GM12878 (cell line): ENCODE measurements at places on chromosomes 12 and 14. TPM values are rescaled to one million over a fixed set of nuclear protein-coding genes. Genes with fewer than 3 reads are reported as not detected.

DNA sequence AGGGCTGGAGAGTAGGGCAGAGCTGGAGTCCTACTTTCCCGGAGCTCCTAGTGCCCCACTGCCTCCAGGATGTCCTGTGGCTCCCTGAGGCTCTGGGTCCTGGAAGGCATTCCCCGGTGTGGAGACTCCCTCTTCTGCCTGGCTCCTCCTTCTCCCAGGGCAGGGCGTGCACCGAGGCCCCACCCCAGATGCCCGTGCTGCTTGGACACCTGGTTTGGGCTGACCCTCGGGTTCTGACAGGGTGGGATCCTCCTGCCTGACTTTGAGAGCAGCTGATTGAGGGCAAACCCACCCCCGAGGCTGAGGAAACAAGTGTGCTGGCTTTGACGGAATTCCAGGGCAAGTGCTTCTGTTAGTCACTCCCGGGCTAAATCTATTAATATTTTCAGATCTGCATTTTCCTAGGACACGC is 15.4 kb downstream of the TEAD4 start:
- DNase-seq = no peak

GRCh38 chr12:122420471-122421162 is 1.9 kb downstream of the CLIP1 start:
- no peak for DNase-seq

DNA sequence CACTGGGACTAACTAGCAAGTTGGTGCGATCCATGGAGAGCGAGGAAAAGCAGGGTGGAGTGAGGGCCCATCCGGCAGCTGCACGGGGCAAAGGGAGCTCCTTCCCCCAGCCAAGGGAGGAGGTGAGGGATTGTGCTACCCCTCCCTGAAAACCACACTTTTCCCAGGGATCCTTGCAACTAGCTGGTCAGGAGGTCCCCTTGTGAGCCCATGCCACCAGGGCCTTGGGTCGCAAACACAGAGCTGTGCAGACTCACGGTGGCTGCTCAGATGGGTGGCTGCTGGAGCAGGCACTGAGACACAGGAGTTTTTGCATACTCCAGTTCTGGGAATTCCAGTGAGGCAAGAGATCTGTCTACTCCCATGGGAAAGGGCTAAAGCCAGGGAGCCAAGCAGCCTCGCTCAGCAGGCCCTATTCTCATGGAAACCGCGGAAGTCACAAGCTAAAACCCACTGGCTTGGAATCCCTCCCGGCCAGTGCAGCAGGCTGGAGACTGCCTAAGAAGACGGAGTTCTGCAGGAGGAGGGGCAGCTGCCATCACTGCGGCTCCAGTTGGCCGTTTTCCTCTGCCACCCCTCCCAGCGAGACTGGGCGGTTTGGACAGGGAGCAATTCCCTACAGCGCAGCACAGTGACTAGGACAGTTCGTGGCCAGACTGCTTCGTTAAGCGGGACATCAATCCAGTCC is 10.9 kb upstream of the ZNF705A start:
- DNase-seq = no peak

- DNase-seq = no peak
Observed at GRCh38 chr12:93205361-93205760, 172.4 kb upstream of the NUDT4 start.

GRCh38 chr12:19012965-19013364 is 116.6 kb upstream of the PLEKHA5 start:
- no peak for DNase-seq

- DNase-seq = no peak
Observed at GRCh38 chr12:105231396-105231795, 4.6 kb downstream of the APPL2 start.

DNA sequence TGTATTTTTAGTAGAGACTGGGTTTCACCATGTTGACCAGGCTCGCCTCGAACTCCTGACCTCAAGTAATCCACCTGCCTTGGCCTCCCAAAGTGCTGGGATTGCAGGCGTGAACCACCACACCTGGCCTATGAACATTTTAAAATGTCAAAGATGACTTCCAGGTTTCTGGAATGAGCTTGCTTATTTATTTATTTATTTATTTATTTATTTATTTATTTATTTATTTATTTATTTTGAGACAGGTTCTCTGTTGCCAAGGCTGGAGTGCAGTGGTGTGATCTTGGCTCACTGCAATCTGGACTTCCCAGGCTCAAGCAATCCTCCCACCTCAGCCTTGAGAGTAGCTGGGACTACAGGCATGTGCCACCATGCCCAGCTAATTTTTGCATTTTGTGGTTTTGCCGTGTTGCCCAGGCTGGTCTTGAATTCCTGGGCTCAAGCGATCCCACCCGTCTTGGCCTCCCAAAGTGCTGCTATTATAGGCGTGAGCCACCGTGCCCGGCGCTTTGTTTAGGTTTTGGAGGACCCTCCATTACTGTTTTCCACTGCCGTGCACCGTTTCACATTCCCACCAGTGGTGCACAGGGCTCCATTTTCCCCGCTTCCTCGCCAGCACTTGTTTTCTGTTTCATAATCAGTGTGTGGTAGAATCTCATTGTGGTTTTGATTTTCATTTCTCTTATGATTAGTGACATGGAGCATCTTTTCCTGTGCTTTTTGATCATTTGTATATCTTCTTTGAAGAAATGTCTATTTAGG is 6.4 kb upstream of the CFAP251 start:
- DNase-seq = no peak

GRCh38 chr12:93762059-93762719 is 85.0 kb downstream of the CRADD start:
- DNase-seq = no peak

DNA sequence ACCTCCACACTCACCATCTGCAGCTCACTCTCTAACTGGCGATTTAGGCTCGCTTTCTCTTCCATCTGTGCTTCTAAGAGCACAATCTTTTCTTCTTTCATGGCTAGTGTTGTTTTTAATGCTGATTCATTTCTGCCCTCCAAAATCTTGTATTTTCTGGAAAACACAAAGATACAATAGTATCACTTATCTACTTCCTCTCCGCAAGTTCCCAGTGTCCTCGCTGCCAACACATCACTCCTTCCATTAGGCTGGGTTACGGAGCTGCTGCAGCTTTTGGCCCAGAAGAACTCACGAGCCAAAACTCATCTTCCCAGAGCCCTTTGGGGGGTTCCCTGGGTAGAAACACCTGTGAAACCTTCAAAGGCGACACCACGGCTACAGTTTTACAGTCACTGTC is 63.8 kb upstream of the GPR68 start:
- DNase-seq = no peak

- DNase-seq = no peak
Observed at GRCh38 chr12:97487470-97487869, 24.9 kb downstream of the RMST start.

DNA sequence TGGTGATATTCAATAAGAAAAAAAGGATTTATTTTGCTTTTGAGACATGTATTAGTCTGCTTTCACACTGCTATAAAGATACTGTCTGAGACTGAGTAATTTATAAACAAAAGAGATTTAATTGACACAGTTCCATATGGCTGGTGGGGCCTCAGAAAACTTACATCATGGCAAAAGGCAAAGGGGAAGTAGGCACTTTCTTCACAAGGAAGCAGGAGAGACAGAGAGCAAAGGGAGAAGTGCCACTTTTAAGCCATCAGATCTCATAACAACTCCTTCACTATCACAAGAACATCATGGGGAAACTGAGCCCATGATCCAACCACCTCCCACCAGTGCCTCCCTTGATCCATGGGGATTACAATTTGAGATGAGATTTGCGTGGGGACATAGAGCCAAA is 43.9 kb downstream of the BHLHE41 start:
- no peak for DNase-seq

DNA sequence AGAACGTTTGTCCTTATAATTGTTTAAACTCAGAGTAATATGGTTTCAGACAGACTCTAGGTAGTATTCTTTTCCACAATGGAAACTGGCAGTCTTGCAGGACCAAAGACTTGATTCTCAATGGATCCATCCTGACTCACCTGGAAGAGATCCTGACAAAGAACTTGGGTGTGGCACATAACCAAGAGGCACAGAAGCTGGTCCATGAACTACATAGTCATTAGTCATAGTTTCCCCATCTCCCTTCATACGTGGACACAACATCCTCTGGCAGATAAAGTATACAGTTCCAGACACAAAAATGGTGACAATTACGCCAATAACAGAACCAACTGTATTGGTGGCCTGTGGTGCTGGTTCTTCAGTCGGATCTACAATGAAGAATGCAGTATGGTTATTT is 55.8 kb downstream of the BCL2L14 start:
- no peak for DNase-seq

DNA sequence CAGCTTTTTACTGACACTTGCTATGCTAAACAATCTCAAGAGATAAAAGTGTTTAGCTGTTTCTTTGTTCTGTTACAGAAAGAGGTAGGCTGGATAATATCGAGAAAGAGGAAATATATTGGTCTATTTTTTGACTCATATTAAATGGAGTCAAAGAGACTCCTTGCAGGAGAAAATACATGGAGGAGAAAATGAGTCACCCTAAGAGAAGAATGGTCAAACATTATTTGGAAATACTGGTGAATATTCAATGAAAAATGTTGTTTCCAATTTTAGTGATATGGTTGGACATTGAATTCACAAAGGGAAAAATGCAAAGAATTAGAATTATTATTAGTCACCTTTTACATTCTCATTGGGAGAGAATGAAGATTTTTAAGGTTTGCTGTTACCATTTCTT is 3.2 kb downstream of the KCNJ8 start:
- DNase-seq = no peak

DNA sequence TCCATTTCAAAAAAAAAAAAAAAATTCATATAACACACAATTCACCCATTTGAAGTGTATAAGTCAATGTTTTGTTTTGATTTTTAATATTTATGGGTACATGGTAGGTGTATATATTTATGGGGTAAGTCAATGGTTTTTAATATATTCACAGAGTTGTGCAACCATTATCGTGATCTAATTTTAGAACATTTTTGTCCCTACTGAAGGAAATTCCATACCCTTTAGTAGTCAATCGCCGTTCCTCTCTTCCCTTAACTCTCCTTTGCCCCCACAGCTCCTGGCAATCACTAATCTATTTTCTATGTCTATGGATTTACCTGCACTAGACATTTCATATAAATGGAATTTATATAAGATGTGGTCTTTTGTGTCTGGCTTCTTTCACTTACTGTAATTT is 92.8 kb downstream of the TRAFD1 start:
- DNase-seq = no peak

DNA sequence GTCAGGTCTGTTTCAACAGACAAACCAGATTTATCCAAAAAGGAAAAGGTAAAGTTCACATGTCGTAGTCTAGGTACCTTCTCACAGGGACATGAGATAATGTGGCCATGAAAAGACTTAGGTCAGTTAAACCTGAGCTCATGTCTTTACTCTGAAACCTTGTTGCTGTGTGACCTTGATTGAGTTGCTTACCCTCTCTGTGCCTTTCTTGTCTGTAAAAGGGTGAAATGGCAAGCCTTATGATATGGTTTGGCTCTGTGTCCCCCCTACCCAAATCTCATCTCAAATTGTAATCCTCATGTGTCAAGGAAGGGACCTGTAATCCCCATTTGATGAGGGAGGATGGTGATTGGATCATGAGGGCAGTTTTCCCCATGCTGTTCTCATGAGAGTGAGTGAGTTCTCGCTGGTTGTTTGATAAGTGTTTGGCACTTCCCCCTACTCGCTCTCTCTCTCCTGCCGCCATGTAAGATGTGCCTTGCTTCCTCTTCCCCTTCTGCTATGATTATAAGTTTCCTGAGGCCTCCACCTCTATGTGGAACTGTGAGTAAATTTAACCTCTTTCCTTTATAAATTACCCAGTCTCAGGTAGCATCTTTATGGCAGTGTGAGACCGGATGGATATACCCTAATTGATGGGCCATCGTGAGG is 299.8 kb downstream of the ADGRD1 start:
- no peak for DNase-seq

- DNase-seq = no peak
Observed at GRCh38 chr14:73662487-73662943, 17.7 kb downstream of the DNAL1 start.

GRCh38 chr14:101819251-101819990 is 57.9 kb downstream of the PPP2R5C start:
- DNase-seq = no peak

DNA sequence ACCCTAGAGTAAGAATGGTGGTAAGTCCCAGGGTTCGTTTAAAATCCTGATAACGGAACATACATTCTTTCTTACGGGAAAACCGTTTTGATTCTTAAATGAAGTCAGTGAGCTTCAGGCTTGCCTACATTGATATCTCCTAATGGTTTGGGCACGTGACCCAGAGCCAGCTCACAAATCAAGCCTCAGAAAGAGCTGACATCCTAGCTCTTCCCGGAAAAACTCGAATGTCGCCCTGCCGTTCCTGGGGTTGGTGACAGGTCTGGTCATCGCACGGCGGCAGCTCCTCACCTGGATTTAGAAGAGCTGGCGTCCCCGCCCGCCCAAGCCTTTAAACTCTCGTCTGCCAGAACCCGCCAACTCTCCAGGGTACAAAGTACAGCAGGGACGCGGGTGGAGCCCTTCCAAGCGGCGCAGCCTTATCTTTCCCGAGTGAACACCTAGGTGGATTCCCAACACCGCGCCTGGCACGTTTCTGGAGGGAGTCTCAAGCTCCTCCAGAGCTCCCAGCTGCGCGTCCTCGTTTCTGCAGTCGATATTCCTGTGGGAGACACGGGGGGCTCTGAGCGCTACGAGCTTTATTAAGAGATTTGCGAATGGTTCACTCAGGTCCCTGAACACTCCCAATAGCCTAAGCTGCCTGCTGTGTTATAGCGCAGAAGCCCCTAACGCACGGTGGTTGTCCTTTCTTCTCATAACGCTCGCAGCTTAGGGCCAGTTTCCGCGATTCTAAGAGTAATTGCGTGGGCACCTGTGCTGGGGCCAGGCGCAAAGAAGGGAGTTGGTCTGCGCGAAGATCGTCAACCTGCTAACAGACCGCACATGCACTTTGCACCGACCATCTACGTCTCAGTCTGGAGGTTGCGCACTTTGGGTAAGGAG is at the start of gene SSTR1:
SSTR1 (plus strand) TSS at position 169 of the 882 bp plus-strand sequence. CDS start 1,486 bp downstream, outside the sequence.
- no peak for DNase-seq

GRCh38 chr12:90321369-90321768 is 612.7 kb upstream of the ATP2B1 start:
- DNase-seq = no peak

DNA sequence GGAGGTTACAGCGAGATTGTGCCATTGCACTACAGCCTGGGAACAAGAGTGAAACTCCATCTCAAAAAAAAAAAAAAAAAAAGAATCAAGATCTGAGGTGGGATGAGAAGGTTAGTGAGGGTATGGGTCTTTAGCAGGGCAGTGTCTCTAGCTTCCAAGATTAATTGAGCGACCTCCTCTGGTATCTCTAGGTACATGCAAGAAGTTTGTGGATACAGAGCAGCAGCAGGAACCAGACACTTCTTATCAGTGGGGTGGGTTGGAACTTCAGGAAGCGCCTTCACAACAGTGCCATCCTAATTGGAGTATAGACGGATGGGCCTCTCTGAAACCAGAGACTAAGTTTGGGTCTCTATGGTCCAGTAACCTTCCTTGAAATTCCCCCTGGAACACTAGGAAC is 51.9 kb upstream of the CISTR start:
- no peak for DNase-seq

The MYH6 gene
- total RNA-seq = not detected in 2 replicates

The RHEBL1 gene
- total RNA-seq = 7.2 and 7.9 TPM in 2 replicates

The SLC5A8 gene
- total RNA-seq = not detected in 2 replicates

The MDM2 gene
- 164 and 174 TPM in 2 replicates for total RNA-seq

The FBLN5 gene
- 0.28 and 0.64 TPM in 2 replicates for total RNA-seq

The GMPR2 gene
- total RNA-seq = 54.7 and 59.8 TPM in 2 replicates

The ENTPD5 gene
- total RNA-seq = 9.9 and 11.4 TPM in 2 replicates

The UNC79 gene
- total RNA-seq = 0.15 and 0.16 TPM in 2 replicates
